ENCODE measurements at places on chromosomes 7 and 10. TPM values are rescaled to one million over a fixed set of nuclear protein-coding genes. Genes with fewer than 3 reads are reported as not detected.

DNA sequence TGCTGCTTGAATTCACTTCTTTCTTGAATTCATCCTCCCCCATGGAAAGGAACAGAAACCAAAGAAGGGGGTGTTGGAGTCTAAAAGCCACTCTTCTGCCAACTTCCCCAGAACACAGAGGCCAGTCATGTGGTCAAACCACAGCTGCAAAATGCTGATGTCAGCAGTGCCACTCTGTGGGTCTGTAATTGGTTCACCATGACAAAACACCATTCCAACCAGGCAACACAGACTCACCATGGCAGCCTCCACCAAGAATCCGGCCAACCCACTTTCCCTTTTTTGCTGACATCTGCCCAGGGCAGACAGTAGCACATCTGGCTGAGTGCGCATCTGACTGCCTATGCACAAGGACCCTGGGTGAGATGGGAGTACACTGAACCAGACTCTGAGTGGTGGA is 16.8 kb downstream of the OSBPL3 start:
- no peak overlapping the region for H3K4me3 ChIP-seq
- no peaks in the 10 kb centered on the region for H3K4me1 ChIP-seq
- H3K27ac ChIP-seq, result no peak overlapping the region
- DNase-seq, result peak; percentile 39
- H3K36me3 ChIP-seq, result no peaks in the 10 kb centered on the region

FAM25G gene
- total RNA-seq, result not detected

CFAP69 gene
- total RNA-seq, result not detected

GRCh38 chr7:129531721-129532120 is 29.4 kb downstream of the SMKR1 start:
- no peak for DNase-seq
- H3K27ac ChIP-seq, result no peak overlapping the region
- H3K27me3 ChIP-seq, result no peaks in the 10 kb centered on the region
- no peaks in the 10 kb centered on the region for H3K36me3 ChIP-seq
- no peaks in the 10 kb centered on the region for H3K4me1 ChIP-seq

- DNase-seq, result no peak
- no peak overlapping the region for H3K27ac ChIP-seq
- no peak overlapping the region for H3K4me3 ChIP-seq
- H3K27me3 ChIP-seq, result no peaks in the 10 kb centered on the region
Observed at GRCh38 chr7:156466955-156467625, 173.5 kb upstream of the RNF32 start.

GRCh38 chr7:5525271-5526099 is 101.9 kb upstream of the TNRC18 start:
- peaks cover 11% of the 10 kb centered on the region for H3K4me1 ChIP-seq
- no peak for DNase-seq
- no peak overlapping the region for H3K4me3 ChIP-seq
- H3K27ac ChIP-seq, result peak overlapping the region; percentile 100

FAM221A gene
- 2.2 TPM for total RNA-seq

DNA sequence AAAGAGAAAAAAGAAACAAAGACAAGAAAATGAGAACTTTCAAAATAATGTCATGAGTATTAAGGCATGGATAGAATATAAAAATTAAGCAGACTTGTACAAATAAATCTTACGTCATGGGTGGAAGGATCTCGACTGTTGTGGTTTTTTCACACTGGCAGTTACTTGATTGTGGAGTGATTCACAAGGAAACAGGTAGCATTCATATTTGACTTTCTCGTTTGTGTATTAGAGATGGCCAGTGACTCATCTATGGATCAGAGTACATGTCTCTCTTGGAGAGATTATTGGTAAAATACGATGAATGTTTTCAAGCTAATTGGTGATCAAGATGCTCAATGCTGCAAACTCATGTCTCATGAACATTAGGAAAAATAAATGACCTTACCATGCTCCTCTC is 564.3 kb downstream of the GATA3 start:
- H3K36me3 ChIP-seq, result no peaks in the 10 kb centered on the region
- H3K27ac ChIP-seq, result no peak overlapping the region
- H3K4me3 ChIP-seq, result no peak overlapping the region
- no peaks in the 10 kb centered on the region for H3K4me1 ChIP-seq

DNA sequence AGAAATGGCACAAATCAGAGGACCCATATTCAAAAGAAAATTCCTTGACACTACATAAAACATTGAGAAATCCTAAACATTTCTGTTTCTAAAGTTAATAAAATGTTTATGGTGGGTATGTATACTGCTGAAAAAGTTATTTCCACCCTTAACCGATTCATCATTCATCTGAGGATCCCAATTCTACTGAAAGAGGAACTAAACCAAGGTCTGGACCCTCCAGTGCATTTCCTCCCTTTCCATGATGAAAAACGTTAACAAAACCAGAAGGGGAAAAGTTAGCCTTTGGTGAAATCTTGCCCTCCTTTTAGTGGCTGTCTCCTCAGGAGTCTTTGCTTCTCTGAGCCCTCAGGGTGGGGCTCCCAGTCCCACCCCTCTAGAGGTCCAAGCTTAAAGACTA is 144.5 kb upstream of the ASAH2 start:
- no peak overlapping the region for H3K4me3 ChIP-seq
- H3K36me3 ChIP-seq, result no peaks in the 10 kb centered on the region
- H3K27me3 ChIP-seq, result no peaks in the 10 kb centered on the region

NAT16 gene
- total RNA-seq, result not detected

GRCh38 chr7:2107386-2108070 is 125.2 kb downstream of the MAD1L1 start:
- no peak overlapping the region for H3K4me3 ChIP-seq
- no peaks in the 10 kb centered on the region for H3K27me3 ChIP-seq
- peaks cover 28% of the 10 kb centered on the region for H3K4me1 ChIP-seq
- DNase-seq, result no peak
- H3K36me3 ChIP-seq, result no peaks in the 10 kb centered on the region

LRRD1 gene
- not detected for total RNA-seq

- no peak overlapping the region for H3K4me3 ChIP-seq
- no peak for DNase-seq
- no peaks in the 10 kb centered on the region for H3K27me3 ChIP-seq
Observed at GRCh38 chr7:13827716-13828115, 161.8 kb downstream of the ETV1 start.

- no peak for DNase-seq
- H3K27ac ChIP-seq, result no peak overlapping the region
- no peaks in the 10 kb centered on the region for H3K4me1 ChIP-seq
- H3K4me3 ChIP-seq, result no peak overlapping the region
Observed at GRCh38 chr7:33145156-33145555, 15.8 kb downstream of the BBS9 start.

SEC61A2 gene
- 8.0 TPM for total RNA-seq

ITPRID1 gene
- not detected for total RNA-seq

MLXIPL gene
- total RNA-seq, result 49.7 TPM

DNA sequence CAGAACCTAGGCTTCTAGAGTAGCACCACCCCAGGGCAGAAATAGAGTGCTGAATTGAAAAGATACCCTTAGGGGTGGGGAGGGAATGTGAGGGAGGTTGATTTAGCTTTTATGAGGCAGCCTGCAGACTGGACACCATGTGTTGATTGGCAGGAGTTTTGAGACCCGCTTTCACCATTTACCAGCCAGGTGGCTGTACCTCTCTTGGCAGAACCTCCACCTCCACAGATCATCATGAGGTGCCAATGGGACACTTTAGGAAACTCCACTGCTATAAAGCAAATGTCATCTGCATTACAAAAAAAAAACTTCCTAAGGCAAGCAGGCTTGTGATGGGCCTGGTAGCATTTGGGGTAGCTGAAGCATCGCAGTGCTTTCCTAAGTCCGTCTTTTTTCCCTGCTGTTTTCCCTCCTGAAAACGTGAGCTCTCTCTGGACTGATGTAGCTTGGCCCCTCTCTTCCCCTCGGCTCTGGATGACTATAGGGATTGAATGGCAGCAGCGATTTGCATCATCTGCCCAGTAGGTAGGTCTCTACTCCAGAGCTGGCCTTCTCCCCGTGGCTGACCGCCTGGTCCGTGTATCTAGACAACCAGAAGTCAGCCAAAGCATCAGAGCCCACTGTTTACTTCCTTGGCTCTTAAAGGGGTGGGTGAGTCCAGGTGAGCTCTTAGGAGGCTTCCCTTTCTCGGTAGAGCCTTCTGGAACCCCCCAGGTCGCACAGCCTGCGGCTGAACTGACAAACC is 1.3 kb downstream of the PCBD1 start:
- H3K27me3 ChIP-seq, result no peaks in the 10 kb centered on the region
- DNase-seq, result no peak
- H3K36me3 ChIP-seq, result no peaks in the 10 kb centered on the region
- peak overlapping the region; percentile 86 for H3K4me3 ChIP-seq

DNA sequence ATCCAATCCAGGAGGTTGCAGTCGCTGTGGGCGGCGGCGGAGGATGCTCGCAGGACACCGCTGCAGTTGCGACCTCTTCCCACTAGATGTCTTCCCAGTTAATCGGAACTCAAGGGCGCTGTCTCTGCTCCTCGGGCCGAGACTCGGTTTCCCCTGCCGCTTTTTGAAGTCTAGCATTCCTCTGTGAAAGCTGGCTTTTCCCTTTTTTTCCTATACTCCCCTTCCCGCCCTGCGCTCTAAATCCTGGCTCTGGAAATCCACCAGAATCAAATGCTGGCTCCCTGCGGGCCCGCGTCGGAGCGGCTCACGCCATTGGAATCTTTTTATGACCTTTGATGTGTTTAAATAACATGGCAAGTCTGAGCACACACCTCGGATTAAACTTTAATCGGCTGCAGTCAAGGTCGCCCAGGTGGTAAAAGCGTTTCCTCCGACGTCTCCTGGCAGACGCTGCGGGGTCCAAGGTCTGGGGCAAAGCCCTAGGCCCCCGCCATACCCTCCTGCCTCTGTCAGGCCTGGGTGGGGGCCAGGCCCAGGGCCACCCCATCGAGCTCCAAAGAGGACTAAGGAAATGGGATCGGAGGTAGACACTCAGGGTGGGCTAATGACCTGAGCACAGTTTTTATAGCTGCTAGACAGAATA is 10.7 kb upstream of the HOXA13 start:
- H3K27me3 ChIP-seq, result peaks cover 40% of the 10 kb centered on the region
- no peak overlapping the region for H3K27ac ChIP-seq
- peak overlapping the region; percentile 30 for H3K4me3 ChIP-seq
- H3K4me1 ChIP-seq, result peaks cover 4% of the 10 kb centered on the region
- no peaks in the 10 kb centered on the region for H3K36me3 ChIP-seq

GRCh38 chr7:34136698-34137097 is 231.4 kb downstream of the BMPER start:
- no peak overlapping the region for H3K4me3 ChIP-seq
- H3K27me3 ChIP-seq, result no peaks in the 10 kb centered on the region
- no peaks in the 10 kb centered on the region for H3K36me3 ChIP-seq
- peak; percentile 42 for DNase-seq
- peak overlapping the region; percentile 56 for H3K27ac ChIP-seq
- H3K4me1 ChIP-seq, result peaks cover 22% of the 10 kb centered on the region
